Ureter (tissue), 1 donor: ENCODE measurements at places on chromosomes 16 and 17. TPM values are rescaled to one million over a fixed set of nuclear protein-coding genes. Genes with fewer than 3 reads are reported as not detected.

MGAT5B gene
- total RNA-seq = 1.7 TPM

NLRC3 gene
- 3.0 TPM for total RNA-seq

- no peak for DNase-seq
Measured at GRCh38 chr17:5434984-5435383, 4.0 kb downstream of the C1QBP start.

DNA sequence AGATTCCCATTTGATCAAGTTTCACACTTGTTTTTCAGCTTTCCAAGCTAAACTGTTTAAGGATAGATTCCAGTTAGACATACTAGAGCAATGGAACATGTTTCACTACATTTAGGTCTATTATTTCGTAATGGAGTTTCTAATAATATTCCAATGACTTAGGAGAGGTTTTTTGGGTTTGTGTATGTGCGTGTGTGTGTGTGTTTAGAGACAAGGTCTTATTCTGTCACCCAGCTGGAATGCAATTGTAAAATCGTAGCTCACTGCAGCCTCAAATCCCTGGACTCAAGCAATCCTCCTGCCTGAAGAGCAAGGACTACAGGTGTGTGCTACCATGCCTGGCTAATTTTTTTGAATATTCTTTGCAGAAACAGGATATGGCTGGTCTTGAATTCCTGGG, 426.3 kb downstream of the ZFHX3 start:
- DNase-seq = no peak
